ENCODE measurements at places on chromosomes 2 and 18.

- no peak for DNase-seq
These were observed 112.0 kb upstream of the NOSTRIN start for GRCh38 chr2:168690381-168690885.

- no peak for DNase-seq
These were observed 1.5 kb downstream of the EXOC6B start for GRCh38 chr2:72824224-72824842.

GRCh38 chr18:6484659-6485058 is 69.9 kb upstream of the L3MBTL4 start:
- no peak for DNase-seq

GRCh38 chr2:201484805-201485204 is 33.3 kb downstream of the STRADB start:
- DNase-seq = no peak

GRCh38 chr2:575030-575726 is 102.0 kb downstream of the TMEM18 start:
- no peak for DNase-seq

GRCh38 chr2:23901966-23902846 is 24.7 kb downstream of the ATAD2B start:
- no peak for DNase-seq

DNA sequence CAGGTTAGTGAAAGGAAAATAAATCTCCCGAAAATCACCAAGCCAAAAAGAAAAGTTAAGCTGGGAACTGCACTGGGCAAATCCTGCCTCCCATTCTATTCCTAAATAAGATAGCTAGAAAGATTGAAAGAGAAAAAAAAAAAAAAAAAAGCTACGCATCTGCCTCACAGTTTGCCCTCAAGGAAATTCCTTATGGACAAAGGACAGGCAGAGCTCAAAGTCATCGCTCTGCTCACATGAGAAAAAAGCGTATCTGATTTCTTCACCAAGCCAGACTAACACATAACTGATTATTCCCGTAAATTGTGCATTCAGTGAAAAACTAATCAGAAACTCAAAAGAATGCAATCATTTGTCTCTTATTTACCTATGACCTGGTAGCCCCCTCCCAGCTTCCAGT is 50.0 kb downstream of the PUM2 start:
- no peak for DNase-seq

GRCh38 chr2:118857677-118858484 is 10.4 kb upstream of the EN1 start:
- DNase-seq = no peak

GRCh38 chr18:58253871-58254270 is 209.8 kb downstream of the NEDD4L start:
- DNase-seq = no peak

DNA sequence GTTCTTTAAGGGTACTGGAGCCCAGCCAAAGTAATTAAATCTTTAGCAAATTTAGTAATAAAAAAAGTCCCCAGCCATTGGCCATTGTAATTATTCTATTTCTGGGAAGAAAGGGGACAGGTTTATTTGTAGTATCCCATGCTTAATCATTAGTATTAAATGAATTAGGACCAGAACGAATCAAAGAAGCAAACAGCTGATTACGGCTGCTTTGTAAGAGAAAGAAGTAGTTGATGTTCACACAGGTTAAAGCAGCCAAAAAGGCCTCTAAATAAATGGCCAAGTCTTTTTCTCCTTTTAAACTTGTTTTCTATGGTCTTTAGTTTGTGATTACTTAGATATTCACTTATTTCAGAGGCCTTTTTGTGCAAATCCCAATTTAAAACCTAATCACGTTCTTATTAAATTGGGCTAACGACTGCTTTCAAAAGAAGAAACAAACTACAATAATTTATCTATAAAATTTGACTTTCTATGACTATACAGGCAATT is 48.6 kb upstream of the DNAH7 start:
- no peak for DNase-seq

- no peak for DNase-seq
These were observed 103.6 kb downstream of the UNC80 start for GRCh38 chr2:209875270-209875669.

DNA sequence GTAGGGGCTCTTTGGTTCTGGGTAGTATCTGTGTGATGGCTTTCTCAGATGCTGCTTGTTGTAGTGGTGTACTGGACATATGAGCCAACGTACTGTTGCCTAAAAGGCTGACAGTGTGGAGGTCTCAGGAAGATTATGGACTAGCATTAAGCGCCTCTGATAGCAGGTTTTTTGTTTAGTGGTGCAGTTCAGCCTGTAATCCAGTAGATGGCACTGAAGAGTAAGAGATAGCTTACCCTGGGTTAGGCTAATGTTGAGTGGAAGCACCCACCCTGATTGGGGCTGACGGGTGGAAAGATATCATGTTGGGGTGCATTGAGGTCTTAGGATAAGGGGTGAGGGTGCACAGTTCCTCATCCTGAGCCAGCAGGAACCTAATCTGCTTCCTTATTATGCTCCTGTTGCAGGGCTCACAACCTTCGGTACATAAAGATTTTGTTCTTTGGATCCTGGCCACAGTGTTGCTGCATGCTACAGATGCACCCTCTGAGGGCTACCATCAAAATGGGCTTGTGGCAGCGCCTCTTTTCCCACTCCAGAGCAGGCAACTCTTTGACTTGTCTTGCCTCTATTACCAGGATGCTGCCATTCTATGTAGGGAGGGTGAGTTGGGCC is 79.6 kb downstream of the MSTN start:
- no peak for DNase-seq

DNA sequence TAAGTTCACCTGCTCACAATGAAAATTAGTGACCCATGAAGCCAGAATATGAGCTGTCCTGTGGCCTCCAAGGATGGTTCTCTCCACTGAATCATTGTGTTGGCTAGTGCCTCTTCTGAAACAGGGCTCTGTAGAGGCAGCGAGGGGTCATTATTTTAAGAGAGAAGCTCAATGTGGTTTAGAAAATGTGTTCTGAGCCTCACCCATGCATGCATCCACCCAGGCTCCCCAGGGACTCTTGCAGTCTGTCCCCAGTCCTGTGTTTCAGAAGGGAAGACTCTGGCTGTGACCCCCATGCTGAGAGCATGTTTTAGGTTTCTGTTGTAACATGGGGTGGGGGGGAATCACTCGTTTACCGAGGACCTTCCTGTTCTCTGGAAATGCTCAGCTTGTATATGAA is 135.2 kb downstream of the RNF144A start:
- DNase-seq = no peak

GRCh38 chr18:80105369-80106167 is 3.5 kb upstream of the ADNP2 start:
- no peak for DNase-seq
